ENCODE measurements at places on chromosomes 5 and 9.

DNA sequence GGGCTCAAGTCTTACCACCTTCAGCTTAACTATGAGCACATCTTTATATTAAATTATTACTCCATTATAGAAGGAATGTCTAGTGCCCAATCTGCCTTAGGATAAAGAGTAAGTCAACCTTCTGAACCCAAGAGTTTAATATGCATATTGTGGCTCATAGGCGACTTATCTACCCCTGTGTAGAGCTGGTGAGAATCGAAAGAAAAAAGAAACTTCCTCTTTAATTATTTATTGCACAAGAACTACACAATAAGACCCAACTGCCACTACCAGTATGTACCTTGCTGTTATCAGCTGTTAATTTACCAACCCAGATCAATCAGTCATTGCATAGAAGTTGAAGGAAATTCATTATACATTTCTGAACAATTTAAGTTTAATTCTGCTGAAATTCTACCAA lies 329.1 kb upstream of the SLC24A2 start:
- no peak for DNase-seq

GRCh38 chr5:73534011-73534644 lies 31.3 kb downstream of the ANKRA2 start:
- DNase-seq: no peak

- DNase-seq: no peak
These were observed 141.6 kb downstream of the GHR start for GRCh38 chr5:42564689-42565356.

- DNase-seq: no peak
These were observed 21.2 kb downstream of the UBE2QL1 start for GRCh38 chr5:6469836-6470235.

DNA sequence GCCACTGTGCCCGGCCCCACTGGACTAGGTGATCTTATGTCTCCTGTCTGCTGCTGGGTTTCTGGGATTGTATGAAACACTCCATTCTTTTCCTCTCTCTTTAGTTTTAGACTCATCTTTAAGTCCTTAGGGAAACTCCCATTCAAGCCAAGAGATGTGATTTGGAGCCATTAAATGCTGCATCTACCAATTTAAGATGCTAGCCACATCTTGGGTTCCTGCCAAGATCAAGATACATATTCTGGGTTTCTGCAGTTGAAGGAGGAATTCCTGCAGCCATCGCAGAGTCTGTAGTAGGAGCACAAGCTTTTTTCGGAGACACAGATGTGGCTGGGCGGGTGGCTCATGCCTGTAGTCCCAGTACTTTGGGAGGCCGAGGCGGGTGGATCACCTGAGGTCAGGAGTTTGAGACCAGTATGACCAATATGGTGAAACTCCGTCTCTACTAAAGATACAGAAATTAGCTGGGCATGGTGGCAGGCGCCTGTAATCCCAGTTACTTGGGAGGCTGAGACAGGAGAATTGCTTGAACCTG lies 23.2 kb downstream of the STXBP1 start:
- DNase-seq: no peak

DNA sequence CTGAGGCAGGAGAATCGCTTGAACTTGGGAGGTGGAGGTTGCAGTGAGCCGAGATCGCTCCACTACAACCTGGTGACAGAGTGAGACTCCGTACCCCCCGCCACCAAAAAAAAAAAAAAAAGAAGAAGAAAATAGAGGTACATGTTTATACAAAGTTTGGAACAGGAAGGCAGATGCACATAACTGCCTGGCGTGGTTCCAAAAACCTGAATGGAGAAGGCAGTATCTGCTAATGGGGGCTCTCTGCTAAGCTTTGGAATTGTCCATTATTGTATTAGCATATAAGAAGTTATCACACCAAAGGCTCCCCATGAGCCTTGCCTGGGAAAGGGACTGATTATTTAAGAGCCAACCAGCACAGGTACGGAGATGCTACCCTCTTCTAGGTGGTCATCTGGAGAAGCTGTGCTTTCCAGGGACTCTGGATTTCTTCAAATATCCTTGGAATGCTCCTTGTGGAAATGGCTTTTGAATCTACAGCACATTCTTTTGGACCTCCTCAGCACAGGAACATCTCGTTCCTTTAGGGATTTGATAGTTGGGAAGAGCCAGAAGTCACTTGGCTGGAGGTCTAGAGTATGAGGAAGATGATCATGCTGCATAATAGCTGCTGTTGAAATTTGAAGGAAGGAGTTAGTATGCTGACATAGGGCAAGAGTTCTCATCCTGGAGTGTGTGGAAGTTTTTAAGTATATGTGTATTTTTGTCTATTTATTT lies 42.5 kb upstream of the ABCA1 start:
- DNase-seq: no peak

- DNase-seq: no peak
These were observed 8.7 kb downstream of the FAM193B start for GRCh38 chr5:177545487-177546257.

DNA sequence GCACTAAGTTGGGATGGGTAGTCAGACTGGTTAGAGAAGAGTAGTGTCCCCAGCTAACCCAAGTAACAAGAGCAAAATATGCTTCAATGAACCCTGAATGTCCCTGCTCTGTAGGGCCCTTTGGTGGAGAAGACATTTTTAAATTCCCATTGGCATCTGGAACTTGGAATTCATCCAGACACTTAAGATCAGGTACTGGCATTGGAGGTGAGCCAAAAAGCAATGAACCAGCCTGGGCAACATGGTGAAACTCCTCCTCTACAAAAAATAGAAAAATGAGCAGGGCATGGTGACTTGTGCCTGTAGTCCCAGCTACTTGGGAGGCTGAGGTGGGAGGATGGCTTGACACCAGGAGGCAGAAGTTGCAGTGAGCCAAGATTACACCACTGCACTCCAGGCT lies 58.9 kb upstream of the ZNF618 start:
- no peak for DNase-seq

GRCh38 chr5:1312993-1313833 lies 18.3 kb upstream of the TERT start:
- DNase-seq: peak; percentile 63

GRCh38 chr9:69174616-69175463 lies 763 bp downstream of the TJP2 start:
- DNase-seq: peak; percentile 11

- no peak for DNase-seq
These were observed 9.9 kb downstream of the C9orf40 start for GRCh38 chr9:74942801-74943200.

DNA sequence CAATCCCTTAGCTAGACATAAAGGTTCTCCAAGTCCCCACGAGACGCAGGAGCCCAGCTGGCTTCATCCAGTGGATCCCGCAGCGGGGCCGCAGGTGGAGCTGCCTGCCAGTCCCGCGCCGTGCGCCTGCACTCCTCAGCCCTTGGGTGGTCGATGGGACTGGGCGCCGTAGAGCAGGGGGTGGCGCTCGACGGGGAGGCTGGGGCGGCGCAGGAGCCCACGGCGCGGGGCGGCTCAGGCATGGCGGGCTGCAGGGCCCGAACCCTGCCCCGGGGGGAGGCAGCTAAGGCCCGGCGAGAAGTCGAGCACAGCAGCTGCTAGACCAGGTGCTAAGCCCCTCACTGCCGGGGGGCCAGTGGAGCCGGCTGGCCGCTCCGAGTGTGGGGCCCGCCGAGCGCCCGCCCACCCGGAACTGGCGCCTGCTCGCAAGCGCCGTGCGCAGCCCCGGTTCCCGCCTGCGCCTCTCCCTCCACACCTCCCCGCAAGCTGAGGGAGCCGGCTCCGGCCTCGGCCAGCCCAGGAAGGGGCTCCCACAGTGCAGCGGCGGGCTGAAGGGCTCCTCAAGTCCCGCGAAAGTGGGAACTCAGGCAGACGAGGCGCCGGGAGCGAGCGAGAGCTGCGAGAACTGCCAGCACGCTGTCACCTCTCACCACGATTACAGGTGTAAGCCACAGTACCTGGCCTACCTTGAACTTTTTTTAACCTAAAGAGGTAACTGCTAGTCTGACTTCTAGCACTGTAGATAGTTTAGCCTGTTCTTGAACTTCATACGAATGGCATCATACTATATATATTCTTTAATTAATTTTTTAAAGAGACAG lies 35.5 kb downstream of the PTGS1 start:
- no peak for DNase-seq

DNA sequence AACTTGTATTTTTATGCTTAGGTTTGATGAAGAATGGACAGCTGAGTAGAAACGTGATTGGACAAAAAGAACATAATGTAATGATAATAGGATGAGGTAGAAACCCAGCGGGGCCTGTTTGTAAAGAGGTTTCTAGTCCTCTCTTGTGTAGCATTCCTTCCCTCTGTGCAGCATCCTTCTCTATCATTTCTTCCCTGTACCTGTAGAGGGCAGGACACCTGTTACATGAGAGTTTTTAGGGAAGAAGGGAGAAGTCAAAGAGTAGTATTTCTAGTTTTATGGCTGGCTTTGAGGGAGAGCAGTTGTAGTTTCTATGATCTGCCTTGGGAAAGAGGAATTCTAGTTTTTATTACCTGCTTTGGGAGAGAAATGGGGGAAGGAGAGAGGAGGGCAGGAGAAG lies 162.1 kb upstream of the FST start:
- no peak for DNase-seq

GRCh38 chr9:135043345-135043744 lies 44.1 kb upstream of the OLFM1 start:
- DNase-seq: no peak

- DNase-seq: no peak
These were observed 19.0 kb upstream of the CRB2 start for GRCh38 chr9:123336959-123337358.

DNA sequence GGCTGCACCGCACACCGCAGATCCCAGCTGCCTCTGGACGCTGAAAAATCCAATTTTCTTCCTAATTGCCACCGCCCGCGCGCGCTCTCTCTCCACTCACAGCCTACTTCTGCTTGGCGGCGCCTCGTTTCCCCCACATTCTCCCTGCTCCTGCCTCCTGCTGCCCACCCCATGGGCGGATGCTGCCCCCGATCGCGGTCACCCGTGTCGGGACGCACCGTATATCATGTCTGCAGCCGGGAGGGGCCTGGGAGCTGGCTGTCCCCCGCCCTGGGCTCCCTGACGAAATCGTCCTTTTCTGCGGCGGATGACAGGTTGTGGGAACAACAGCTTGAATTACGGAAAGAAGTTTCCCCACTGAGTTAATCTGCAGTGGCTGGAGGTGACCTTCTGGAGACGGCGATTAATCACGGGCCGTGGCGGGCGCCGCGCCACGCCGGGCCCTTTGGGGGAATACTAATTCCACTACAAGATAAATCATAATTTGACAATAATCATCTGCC lies 36.3 kb upstream of the PSD2 start:
- no peak for DNase-seq

DNA sequence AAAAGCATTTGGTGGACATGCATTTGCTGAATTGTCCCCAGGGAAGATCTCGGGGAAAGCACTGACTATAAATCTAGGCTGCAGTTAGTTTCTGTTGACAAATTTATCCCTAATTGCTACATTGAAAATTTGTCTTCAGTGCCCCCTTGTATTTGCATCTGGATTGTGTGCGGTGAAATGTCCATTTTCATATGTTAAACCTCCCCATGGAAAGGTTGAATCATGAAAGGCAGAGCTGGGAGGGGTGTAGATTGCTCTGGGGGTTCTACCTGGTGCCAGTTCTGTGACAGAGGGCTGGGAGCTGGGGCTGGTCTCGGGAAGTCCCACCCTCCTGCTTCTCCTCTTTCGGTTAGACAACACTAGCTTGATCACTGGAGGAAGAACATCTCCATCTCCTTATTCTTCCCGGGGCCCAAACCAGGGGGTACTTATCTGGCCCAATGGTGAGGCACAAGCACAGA lies 101.9 kb downstream of the GADD45G start:
- no peak for DNase-seq

GRCh38 chr5:39178861-39179260 lies 40.5 kb downstream of the FYB1 start:
- DNase-seq: no peak

- DNase-seq: no peak
These were observed 668 bp downstream of the RANBP3L start for GRCh38 chr5:36300927-36301540.
